EH (cell line): ENCODE measurements at places on chromosomes 2 and 18.

DNA sequence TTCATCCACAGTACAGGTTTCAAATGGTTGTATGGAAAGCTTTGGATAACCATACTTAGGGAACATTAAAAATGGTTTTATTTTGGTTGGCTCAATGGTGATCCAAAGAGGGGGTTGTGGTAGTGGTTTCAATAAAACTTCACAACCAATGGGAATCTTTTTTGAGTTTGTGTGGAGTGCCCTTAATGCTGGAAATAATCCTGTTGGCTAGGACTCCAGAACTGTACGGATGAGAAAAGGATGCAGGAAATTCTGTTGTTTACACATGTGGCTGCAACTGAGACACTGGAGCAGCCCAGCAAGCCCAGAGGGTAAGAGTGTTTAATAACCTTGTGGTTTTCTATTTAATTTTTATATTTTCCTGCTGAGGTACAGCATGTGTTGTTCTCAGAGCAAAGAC is at the start of gene CCDC102B:
CCDC102B (plus strand) TSS at position 210 of the 400 bp plus-strand sequence. CDS start 38,684 bp downstream, outside the sequence.
- peak; percentile 94 for DNase-seq

DNA sequence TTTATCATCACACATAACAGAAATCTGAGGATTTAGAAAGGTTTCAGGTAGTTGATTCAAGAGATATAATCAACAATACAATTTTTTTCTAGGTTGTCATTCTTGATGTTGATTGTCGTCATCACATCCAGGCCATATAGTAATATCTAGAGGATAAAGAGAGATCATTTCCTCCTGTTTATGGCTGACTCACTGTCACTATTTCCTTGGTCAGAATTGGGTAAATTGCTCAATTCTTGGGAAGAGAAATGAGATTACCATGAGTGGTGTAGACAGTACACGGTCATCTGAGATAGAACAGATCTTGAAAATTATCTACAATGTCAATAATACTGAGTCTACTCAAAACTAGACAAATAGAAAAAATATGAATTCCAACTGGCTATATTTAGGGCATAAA is 78.8 kb downstream of the ZNF804A start:
- no peak for DNase-seq

DNA sequence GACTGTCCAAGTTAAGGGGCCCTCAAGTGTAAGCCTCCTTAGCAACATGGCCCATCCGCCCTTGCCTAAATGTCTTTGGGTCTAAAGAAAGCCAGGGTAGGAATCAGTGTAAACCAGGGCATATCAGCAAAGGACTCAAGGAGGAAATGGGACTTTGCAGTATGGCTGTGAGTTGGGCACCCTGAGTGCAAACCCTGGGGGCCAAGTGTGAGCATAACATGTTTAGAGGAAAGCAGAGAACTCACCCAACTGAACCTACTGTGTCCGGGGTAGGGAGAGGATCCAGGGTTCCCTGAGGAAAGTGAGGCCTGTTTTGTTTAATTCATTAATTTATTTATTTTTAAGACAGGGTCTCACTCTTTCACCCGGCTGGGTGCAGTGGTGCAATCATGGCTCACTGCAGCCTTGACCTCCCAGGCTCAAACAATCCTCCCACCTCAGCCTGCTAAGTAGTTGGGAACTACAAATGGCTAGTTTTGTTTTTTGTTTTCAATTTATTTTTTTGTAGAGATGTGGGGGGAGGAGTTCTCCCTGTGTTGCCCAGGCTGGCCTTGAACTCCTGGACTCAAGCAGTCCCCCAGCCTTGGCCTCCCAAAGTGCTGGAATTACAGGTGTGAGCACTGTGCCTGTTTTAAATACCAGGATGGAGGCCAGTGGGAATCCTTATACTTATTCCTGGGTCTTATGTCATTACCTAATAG is 51.0 kb upstream of the ACTR3 start:
- no peak for DNase-seq

DNA sequence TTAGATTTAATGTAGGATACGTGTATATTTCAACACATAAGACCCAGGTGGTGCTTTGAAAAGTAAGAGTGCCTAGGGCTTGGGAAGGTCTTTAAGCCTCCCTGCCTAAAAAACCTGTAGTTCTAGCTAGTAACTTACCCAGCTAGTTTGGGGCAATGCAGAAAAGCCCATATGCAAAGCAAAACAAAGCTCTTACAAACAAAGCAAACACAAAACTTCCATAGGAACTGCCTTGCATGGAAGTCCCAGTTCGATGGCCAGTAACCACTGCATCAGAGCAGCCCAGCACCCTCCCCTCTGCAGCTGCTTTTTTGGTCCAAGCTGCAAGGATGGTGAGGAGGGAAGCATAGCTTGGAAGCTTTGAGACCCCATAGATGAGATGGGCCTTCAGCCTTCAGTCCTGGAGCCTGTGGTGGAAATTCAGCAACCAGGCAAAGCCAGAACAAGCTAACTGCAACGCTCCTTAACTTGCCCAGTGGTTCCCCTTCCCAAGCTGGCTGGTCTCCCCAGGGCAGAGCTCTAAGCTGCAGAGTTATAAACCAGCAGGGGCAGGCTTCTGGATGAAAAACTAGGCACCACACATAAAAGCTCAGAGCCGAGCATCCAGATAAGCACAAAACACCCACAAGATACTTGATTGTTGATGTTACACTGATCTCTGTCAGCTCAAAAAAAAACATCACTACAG is 16.2 kb downstream of the C2orf76 start:
- DNase-seq = no peak

DNA sequence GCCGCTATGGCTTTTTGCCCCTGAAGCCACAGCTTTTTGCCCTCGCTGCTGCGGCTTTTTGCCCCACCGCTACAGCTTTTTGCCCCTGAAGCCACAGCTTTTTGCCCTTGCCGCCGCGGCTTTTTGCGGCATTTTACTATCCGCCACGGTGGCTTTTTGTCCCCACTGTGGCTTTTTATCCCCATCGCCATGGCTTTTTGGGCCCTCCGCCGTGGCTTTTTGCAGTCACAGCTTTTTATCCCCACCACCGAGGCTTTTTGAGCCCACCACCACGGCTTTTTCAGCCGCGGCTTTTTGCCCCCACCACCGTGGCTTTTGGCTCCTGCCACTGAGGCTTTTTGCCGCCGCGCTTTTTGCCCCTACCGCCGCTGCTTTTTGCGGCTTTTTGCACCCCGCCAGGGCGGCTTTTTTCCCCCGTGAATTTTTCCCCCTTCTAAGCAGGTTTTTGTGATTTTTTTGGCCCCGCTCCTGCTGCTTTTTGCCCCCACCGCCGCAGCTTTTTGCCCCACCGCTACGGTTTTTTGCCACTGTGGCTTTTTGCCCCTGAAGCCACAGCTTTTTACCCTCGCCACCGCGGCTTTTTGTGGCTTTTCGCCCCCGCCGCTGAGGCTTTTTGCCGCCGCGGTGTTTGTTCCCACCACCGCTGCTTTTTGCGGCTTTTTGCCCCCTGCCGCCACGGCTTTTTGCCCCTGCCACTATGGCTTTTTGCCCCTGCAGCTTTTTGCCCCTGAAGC is 2797.2 kb upstream of the TEKT4 start:
- DNase-seq = no peak
